ENCODE measurements at places on chromosomes 1 and 21. TPM values are rescaled to one million over a fixed set of nuclear protein-coding genes. Genes with fewer than 3 reads are reported as not detected.

- DNase-seq = no peak
- H3K4me3 ChIP-seq = no peak overlapping the region
- H3K27me3 ChIP-seq = peaks cover 2% of the 10 kb centered on the region
- no peak overlapping the region for H3K27ac ChIP-seq
- H3K36me3 ChIP-seq = no peaks in the 10 kb centered on the region
Measured at GRCh38 chr21:36806103-36806502, 107.2 kb downstream of the SIM2 start.

Gene VSIG8
- not detected for total RNA-seq

Gene PPIAL4G
- not detected for total RNA-seq

Gene CD101
- not detected for total RNA-seq

DNA sequence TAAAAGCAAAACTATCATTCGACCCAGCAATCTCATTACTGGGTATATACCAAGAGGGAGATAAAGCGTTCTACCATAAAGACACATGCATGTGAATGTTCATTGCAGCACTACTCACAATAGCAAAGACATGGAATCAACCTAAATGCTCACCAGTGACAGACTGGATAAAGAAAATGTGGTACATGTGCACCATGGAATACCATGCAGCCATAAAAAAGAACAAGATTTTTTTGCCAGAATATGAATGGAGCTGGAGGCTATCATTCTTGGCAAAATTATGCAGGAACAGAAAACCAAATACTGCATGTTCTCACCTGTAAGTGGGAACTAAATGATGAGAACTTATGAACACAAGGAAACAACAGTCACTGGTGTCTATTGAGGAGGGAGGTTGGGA is 79.7 kb downstream of the SLC16A1 start:
- no peaks in the 10 kb centered on the region for H3K27me3 ChIP-seq
- peaks cover 52% of the 10 kb centered on the region for H3K4me1 ChIP-seq
- H3K27ac ChIP-seq = no peak overlapping the region
- DNase-seq = no peak
- no peaks in the 10 kb centered on the region for H3K36me3 ChIP-seq
- H3K4me3 ChIP-seq = no peak overlapping the region

DNA sequence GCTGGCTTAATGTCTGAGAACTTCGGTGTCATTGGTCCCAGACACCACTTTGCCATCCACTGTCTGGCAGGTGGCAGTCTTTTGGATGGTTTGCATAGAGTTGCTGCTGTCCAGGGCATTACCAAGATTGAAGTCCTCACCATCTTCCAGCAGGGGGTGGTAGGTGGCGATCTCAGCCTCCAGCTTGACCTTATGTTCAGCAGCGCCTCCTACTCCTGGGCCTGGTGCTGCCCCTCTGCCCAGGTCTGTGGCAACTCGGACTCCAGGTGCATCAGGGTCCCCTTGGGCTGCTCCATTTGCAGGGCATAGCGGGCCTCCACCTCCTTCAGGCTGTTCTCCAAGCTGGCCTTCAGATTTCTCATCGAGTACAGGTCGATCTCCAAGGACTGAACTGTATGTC is 573.3 kb upstream of the NCAM2 start:
- no peaks in the 10 kb centered on the region for H3K36me3 ChIP-seq
- no peak overlapping the region for H3K4me3 ChIP-seq
- no peak for DNase-seq
- no peaks in the 10 kb centered on the region for H3K27me3 ChIP-seq

DNA sequence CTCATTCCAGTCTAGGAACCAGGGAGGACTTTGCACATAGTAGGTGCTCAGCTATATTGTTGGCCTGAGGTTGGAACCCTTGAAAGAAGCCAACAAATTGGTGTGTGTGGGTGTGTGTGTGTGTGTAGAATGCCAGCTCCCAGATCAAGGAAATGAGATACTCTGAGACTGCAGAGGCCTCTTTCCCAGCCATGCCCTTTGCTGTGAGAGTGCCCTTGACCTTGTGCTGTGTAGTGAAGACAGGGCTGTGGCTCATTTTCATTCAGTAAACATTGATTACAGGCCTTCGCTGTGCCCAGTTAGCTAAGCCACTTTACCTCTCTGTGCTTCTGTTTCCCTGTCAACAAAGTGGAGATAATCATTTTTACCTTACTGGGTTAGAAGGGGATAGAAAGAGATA is 3.2 kb downstream of the CYP4B1 start:
- no peak overlapping the region for H3K27ac ChIP-seq
- no peak overlapping the region for H3K4me3 ChIP-seq
- DNase-seq = no peak
- no peaks in the 10 kb centered on the region for H3K27me3 ChIP-seq
- H3K4me1 ChIP-seq = no peaks in the 10 kb centered on the region
- H3K36me3 ChIP-seq = 0 out of 2 replicates have a peak, but pooled peaks cover 3% of the 10 kb centered on the region

Gene SLC9C2
- total RNA-seq = not detected

Gene VASH2
- total RNA-seq = not detected

DNA sequence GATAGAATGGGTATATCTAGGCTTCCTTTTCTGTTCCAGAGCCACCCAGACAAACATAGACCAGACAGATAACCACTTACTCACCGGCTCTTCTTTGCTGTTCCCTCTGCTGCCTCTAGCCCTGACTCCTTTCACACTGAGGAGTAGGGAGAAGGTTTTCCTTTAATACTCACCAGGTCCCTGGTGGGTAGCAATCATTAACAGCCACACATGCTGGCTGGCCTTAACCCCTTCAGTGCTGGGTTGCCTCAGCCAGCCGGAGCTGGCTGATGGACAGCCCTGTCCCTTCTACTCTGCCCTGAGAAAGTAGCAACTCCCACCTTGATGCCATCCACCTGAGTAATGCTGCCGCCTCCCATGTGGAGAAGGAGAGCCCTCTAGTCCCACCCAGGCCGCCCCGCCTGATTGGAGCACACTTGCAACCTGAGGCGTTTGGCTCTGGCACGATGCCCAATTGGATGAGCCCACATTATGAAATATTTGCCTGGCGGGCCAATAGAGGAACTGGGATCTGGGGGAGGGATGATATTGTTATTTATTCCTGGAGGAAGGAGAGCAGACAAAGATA is 71.6 kb downstream of the PLEKHA6 start:
- peak; percentile 16 for DNase-seq
- H3K27ac ChIP-seq = no peak overlapping the region
- H3K27me3 ChIP-seq = peaks cover 13% of the 10 kb centered on the region
- H3K36me3 ChIP-seq = no peaks in the 10 kb centered on the region
- peaks cover 41% of the 10 kb centered on the region for H3K4me1 ChIP-seq
- no peak overlapping the region for H3K4me3 ChIP-seq

Gene S100A3
- 8.1 TPM for total RNA-seq

DNA sequence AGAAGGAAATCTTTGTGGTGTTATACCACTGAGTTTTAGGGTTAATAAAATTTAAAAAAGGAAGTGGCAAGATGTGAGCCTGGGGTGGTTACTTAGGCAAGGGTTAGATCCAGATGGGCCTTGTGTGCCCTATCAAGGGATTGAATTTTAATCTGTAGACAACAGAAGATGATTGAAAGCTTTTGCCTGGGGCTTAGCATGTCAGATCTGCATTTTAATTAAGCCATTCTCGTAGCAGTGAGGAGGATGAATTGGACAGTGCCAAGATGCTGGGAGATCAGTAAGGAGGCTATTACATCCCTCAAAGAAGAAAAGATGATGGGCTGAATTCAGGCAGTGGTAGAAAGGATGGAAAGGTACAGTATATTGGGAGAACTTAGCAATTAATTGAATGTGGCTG is 42.3 kb downstream of the HMGB4 start:
- DNase-seq = no peak
- no peak overlapping the region for H3K27ac ChIP-seq
- H3K4me3 ChIP-seq = no peak overlapping the region
- peaks cover 10% of the 10 kb centered on the region for H3K36me3 ChIP-seq
- H3K27me3 ChIP-seq = peaks cover 5% of the 10 kb centered on the region

Gene IGSF9
- total RNA-seq = not detected

- DNase-seq = no peak
- no peaks in the 10 kb centered on the region for H3K27me3 ChIP-seq
- peak overlapping the region; percentile 22 for H3K27ac ChIP-seq
- peaks cover 74% of the 10 kb centered on the region for H3K4me1 ChIP-seq
- H3K36me3 ChIP-seq = peaks cover 30% of the 10 kb centered on the region
Measured at GRCh38 chr1:19602486-19602885, 41.6 kb upstream of the NBL1 start.

Gene KPRP
- total RNA-seq = not detected

Gene ZNF593OS
- not detected for total RNA-seq

DNA sequence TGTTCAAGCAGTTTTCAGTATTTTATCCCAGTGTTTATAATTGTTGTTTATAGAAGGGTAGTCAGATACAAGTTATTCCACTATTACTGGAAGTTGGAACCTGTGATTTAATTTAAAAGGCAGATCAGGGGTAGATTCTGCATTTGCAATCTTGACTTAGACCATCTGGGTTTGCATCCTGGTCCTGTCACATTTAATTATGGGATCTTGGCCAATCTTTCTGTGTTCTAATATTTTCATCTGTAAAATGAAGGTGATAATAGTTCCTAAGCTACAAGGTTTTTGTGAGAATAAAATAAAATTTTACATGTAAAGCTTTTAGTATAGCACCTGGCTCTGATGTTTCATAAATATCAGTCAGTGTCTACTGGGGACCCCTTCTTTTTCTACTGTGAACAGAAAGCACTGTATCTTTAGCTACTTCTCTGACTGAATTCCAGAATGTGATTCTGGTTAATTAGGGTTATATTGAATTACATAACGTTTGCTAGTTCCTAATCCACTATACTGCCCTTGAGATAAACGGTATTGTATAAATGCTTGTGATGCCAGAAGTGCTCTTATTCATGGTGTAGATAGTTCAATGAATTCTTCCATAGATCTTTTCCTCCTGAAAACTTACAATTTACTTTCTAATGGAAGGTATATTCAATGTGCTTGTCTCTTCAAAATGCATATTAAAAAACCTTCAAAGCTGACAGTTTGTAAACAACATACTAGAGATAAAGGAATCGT is 131.0 kb downstream of the KCNK1 start:
- DNase-seq = no peak
- H3K36me3 ChIP-seq = no peaks in the 10 kb centered on the region
- H3K4me1 ChIP-seq = no peaks in the 10 kb centered on the region
- H3K27ac ChIP-seq = no peak overlapping the region
- H3K4me3 ChIP-seq = no peak overlapping the region

GRCh38 chr1:205735218-205735617 is 14.8 kb downstream of the NUCKS1 start:
- no peaks in the 10 kb centered on the region for H3K27me3 ChIP-seq
- 0 out of 2 replicates have a peak overlapping the region, but pooled peaks have one; percentile 1 for H3K27ac ChIP-seq
- peaks cover 37% of the 10 kb centered on the region for H3K36me3 ChIP-seq
- DNase-seq = no peak
- peaks cover 50% of the 10 kb centered on the region for H3K4me1 ChIP-seq

GRCh38 chr1:21653744-21654100 is 15.4 kb downstream of the RAP1GAP start:
- DNase-seq = no peak
- peaks cover 6% of the 10 kb centered on the region for H3K4me1 ChIP-seq
- peaks cover 35% of the 10 kb centered on the region for H3K27me3 ChIP-seq
- no peak overlapping the region for H3K27ac ChIP-seq
- H3K4me3 ChIP-seq = no peak overlapping the region

Gene KRTAP19-7
- total RNA-seq = not detected

Gene FCRL6
- not detected for total RNA-seq

Data from HFFc6 (cell line).